Muscle of leg (tissue), 16 donors: ENCODE measurements at places on chromosomes 12 and 14. TPM values are rescaled to one million over a fixed set of nuclear protein-coding genes. Genes with fewer than 3 reads are reported as not detected.

DNA sequence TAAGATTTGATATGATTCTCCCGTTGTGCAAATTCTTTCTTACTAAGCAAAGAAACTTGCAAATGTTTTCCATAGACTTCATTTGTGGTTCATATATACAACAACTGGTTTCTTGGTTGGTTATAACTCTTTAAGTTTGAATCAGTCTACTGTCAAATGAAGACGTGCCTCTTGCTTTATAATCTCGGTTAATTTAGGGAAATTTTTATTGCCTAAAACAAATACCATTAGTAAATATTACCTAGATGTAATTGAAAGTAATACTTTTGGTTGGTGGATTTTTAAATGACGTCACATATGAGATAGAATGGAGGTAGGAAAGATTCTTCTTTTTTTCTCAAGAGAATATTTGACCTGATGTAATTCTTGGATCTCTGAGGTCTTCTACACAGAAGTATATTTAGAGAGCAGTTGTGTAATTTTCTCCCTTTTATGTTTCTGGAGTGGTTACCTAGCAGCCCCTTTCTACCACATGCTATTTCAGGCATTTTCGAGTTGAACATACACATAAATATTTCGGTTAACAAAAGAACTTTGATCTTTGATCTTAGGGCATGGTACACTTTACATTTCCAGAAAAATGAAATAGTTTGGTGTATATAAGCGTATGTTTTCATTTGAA, 1.7 kb downstream of the ATF7IP start:
- peak; percentile 66 for DNase-seq

GRCh38 chr14:61510736-61511557, 184.4 kb upstream of the HIF1A start:
- DNase-seq, result no peak

GRCh38 chr14:35991356-35991755, 165.2 kb downstream of the BRMS1L start:
- no peak for DNase-seq

DNA sequence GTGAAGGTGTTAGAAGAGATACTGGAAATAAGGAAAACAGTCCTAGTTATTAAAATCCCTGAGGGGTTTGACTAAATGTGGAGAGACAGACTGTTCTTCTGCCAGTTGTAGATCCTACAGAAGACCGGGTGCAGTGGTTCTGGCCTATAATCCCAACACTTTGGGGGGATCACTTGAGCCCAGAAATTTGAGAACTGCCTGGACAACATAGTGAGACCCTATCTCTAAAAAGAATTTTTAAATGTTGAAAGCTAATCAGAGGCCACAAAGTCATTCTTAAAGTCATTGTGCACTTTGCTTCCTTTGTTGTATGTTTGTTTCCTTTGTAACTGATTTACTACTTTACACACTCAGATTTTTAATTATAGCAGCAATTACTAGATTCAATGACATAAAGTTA, 61.2 kb upstream of the RASSF3 start:
- no peak for DNase-seq

- DNase-seq, result no peak
These were observed 11.2 kb downstream of the TBX3 start for GRCh38 chr12:114672817-114673168.

GRCh38 chr12:109378569-109378968, 30.9 kb downstream of the MYO1H start:
- DNase-seq, result no peak

GRCh38 chr14:99675951-99676350, 8.1 kb upstream of the CYP46A1 start:
- DNase-seq, result no peak

DNA sequence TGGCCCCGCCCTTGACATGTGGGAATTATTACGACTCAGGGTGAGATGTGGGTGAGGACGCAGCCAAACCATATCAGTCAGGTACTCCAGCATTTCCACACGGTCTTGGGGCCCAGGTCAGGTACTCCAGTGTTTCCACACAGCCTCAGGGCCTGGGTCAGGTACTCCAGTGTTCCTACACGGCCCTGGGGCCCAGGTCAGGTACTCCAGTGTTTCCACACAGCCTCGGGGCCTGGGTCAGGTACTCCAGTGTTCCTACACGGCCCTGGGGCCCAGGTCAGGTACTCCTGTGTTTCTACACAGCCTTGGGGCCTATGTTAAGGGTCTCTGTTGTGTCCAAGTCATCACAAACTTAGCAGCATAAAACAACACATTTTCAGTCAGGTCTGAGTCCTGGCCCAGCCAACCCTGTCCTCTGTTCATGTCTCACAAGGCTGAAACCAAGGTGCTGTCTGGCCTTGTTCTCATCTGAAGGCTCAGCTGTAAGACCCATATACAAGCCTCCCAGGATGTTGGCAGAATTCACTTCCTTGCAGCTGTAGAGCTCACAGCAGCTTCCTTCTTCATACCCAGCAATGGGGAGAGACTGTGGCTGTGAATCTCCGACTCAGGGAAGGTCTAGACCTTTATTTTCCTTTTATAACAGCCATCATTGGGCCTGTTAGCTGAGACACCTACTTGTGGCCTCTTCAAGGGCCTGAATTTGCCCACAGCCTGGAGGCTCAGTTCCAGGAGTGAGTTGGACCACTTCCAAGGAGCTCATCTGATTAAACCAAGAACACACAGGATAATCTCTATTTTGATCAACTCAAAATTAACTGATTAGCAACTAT, 107.6 kb upstream of the SFSWAP start:
- no peak for DNase-seq

DNA sequence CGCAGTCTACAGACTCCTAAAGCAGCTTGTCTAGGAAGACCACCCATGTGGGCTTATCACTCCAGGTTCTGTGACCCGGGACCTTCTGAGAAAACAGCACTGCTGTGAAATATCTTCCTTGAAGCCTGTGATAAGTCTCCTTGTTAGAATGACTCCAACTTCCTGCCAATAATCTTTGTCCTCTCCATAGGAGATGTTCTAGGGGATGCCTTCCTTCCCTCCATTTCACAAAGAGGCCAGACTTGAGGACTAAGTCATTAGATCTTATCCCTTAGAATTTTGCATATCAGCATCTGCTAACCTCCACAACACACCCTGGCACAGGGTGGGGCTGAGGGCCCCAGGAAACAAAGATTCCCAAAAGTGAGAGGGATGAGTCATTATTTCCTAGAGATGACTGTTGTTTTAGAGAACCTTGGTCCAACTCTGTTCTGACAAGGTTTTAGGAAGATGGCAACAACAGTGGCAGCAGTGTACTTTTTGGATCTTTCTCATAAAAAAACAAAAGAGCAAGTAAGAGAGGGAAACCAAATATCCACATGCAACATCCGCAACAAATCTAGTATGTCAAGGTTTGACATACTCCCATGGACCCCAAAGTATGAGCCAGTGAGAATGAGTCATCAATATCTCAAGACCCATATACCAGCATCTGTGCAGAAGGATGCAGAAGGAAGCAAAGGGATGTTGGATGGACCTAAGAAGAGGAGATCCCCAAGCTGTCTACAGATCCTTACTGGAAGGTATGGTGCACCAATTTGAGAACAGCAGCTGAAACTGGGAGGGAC, 6.0 kb downstream of the LTB4R start:
- no peak for DNase-seq

- DNase-seq, result peak; percentile 52
These were observed 1.2 kb upstream of the AP1G2 start for GRCh38 chr14:23568600-23569331.

DNA sequence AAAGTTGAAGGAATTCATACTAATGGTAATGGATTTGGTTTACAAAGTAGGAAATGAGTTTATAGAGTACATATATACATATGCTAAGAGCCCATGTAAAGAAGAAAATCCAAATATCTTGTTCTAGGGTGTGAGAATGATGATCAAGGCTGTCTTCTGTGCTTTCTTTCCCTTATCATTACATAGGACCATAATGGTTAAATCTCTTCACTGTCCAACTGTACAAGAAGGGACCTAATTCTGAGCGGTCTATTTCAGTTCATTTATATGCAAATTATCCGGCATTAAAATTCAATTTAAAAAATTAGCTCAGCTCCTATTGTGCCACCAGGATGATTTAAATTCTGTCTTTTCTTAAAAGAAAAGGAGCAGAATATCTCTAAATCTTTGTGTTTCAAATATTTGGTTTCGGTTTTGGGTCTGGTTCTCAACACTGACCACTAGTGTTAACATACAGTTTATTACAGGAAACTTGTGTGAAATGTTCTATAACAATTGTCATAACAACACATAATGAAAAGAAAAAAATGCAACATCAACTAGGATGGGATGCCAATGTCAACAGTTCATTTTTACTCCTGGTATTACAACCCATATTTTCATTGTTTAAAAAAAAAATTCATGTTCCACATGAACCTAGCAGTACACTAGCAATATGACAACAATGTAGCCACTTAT, 16.8 kb downstream of the OR4K1 start:
- DNase-seq, result no peak

Gene SLC5A8
- not detected for polyA plus RNA-seq

DNA sequence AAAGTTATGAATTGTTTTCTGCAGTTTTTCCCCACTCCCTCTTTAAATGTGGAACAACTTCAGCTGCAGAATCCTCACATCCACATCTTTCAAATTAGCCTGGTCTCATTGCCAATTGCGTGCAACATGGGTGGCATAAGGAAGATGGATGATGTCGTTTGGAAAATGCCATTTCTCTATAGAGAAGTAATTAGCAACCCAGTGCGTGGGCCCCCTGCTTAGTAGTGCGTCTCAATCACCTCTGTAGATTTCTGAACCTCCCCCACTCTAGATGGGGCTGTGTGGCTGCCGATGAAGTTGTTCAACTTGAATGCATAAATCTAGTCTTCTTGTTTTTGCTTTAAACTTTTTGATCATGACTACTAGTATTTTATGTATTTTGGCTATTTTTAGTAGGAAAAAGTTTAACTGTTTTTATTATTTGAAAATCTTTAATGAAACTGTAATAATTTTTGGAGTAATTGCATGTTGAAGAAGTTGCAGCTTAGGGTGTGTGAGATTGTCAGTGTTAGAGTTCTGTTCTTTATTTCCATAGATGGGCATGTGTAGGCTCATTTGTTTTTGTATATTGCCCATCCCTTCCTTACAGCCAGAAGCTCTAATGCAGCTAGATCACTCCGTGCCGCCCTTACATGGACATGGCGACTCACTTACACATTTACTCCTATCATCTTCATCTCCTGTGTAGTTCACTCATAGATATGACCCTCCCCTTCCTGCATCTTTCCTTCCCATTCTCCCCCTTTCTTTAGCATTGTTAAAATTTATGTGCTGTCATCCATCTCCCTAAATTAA, 358.2 kb downstream of the DIO2 start:
- no peak for DNase-seq

- no peak for DNase-seq
These were observed 94.5 kb upstream of the ARHGAP5 start for GRCh38 chr14:31982642-31983041.

Gene CSRNP2
- 23.1 TPM for polyA plus RNA-seq

- peak; percentile 38 for DNase-seq
These were observed 42.5 kb upstream of the DIO3 start for GRCh38 chr14:101518611-101519473.
